ENCODE measurements at places on chromosomes 4 and X.

- DNase-seq, result no peak
Measured at GRCh38 chrX:97898798-97899197, 1015.1 kb downstream of the RPA4 start.

GRCh38 chr4:160319221-160319867 is 1216.5 kb downstream of the RAPGEF2 start:
- no peak for DNase-seq

- no peak for DNase-seq
Measured at GRCh38 chr4:185702147-185702663, 109.8 kb downstream of the SORBS2 start.

GRCh38 chrX:39576041-39576872 is 521.5 kb downstream of the BCOR start:
- DNase-seq, result peak; percentile 12

DNA sequence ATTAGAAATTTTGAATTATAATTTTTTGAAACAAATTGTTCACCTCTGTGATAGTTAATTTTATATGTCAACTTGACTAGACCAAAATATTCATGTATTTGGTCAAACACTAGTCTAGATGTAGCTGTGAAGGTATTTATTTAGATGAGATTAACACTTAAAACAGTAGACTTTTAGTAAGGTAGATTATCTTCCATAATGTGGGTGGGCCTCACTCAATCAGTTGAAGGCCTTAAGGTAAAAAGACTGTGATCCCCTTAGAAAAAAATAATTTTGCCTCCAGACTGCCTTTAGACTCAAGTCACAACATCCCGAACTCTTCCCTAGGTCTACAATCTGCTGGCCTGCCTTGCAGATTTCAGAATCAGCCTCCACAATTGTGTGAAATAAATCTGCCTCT is 177.3 kb upstream of the PABPC5 start:
- DNase-seq, result no peak

DNA sequence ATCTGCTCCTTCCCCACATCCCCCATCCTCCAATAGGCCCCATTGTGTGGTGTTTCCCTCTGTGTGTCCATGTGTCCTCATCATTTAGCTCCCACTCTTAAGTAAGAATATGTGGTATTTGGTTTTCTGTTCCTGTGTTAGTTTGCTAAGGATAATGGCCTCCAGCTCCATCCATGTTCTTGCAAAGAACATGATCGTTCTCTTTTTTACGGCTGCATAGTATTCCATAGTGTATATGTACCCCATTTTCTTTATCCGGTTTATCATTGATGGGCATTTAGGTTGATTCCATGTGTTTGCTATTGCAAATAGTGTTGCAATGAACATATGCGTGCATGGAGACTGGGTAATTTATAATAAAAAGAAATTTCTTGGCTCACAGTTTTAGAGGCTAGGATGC is 31.5 kb downstream of the GRK4 start:
- DNase-seq, result no peak

DNA sequence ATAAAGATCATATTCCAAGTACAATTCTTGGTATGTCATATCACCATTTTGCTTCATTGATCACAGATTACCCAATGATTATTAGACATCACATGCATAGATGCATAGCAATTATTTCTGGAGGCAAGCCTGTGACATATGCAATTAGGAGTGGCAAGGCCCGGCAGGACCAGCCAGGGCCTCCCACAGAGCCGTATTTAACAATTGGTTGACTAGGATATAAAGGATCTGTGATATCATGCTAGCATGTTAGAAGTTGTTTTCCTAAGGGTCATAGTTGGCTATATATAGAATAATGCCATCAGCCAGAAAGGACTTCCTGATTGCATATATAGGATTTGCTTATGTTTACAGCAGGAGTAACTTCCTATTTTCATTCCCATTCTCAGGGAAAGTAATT is 103.5 kb upstream of the OTUD4 start:
- DNase-seq, result no peak

DNA sequence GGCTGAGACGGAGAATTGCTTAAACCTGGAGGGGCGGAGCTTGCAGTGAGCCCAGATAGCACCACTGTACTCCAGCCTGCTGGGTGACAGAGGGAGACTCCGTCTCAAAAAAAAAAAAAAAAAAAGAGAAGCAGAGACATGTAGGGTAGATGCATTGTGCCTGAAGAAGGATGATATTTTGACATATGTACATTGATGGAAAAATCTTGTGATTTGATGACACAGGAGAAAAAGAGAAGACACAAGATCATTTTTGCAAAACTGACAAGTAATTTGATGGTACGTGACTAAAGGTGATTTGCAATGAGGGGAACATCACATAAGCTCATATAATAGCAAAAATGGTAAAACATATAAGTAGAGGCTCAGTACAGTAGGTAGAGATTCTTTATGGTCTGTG is 340.1 kb upstream of the FSTL5 start:
- no peak for DNase-seq

DNA sequence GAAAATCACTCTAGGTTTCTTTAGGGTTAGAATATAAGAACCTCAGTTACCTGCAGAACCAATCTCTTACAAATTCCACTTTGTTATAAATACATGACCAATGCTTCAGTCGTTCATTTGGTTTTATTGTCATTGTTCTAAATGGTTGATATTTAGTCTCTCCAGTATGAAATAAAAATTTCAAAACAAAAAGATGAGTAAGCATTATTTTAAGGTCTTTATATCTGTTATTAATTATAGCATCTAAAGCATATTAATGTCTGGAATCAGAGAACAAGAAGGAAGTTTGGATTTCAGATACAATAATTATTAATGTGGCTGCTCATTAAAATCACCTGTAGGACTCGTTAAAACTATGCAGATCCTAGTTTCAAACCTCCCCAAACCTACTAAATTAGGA is 265.4 kb upstream of the CXorf51A start:
- no peak for DNase-seq

- no peak for DNase-seq
Measured at GRCh38 chr4:82362565-82362964, 11.2 kb downstream of the HNRNPD start.

- DNase-seq, result no peak
Measured at GRCh38 chr4:39043861-39044363, 11.7 kb upstream of the TMEM156 start.

DNA sequence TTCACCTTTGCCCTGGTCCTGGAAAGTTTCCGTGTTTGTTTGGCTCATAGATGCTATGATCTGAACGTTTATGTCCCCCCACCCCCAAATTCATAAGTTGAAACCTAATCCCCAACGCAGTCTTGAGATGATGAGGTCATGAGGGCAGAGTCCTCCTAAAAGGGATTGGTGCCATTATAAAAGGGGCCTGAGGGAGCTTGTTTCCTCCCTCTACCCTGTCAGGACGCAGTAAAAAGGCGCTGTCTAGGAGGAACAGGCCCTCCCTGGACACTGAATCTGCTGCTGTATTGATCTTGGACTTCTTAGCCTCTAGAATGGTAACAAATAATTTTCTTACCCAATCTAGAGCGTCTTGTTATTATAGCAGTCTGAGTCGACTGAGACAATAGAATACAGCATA is 2190.6 kb upstream of the TENM3 start:
- no peak for DNase-seq

GRCh38 chrX:71871367-71871766 is 39.3 kb upstream of the NHSL2 start:
- DNase-seq, result no peak

DNA sequence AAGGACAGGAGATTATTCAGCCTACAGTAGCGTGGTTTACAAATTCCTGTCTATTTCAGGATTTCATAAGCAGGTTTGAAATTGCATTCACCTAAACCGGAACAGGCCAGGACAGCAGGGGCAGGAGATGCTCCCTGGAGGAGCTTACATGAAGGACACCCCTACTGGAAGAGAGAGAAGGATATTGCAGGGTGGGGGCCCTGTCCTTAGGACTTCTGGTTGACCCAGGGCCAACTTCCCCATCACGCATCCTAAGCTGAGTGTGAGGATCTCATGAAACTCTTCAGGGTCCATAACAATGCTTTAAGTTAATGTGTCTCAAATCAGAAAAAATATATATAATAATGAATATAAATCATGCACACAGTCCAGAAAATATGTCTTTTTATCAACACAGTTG is 6.4 kb upstream of the DHRSX start:
- DNase-seq, result no peak

GRCh38 chrX:4809571-4809970 is 1096.1 kb upstream of the PRKX start:
- DNase-seq, result no peak

GRCh38 chrX:12981880-12982279 is 7.0 kb downstream of the TMSB4X start:
- DNase-seq, result no peak

DNA sequence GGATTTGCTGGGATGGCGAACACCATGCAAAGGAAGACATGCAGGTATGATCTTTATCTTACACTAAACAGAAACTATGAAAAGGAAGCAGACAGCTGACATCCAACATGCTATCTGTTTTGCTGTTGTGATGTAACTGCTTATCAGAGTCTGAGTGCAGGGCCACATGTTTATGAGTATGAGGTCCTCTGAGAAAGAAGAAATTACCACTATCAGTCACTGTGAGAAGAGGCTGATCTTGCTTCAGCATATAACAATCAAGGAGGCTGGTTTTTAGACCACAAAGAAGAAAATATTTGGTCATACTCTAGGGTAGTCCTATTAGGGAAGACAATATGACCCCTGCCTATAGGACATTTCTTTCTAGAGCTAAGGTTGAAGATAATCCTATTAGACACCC is 18.5 kb downstream of the CLGN start:
- DNase-seq, result no peak

DNA sequence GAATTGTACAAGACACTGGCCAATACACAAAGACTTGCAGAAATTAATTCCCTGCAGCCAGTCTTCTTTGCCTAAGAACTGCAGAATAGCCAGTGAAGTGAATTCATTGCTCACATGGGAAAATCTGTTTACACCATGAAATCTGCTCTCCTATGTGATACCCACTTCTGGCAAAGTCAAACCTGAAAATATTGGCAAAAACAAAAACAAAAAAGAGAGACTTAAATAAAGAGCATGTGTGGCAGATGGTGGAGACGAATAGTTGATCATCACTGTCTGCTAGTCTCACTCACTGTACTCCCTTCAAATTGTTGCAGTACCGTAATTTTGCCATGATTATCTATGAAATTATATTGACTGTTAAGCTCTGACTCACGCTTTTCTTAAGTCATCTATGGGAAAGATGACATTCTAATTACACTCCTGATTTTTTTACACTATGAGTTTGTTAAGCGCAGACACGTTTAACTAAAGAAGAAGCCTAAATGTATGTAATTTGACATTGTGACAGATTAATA is 406.8 kb downstream of the PCDH7 start:
- no peak for DNase-seq

- no peak for DNase-seq
Measured at GRCh38 chr4:15557786-15558550, 88.3 kb downstream of the CC2D2A start.

- no peak for DNase-seq
Measured at GRCh38 chr4:41670530-41670929, 78.0 kb downstream of the PHOX2B start.

DNA sequence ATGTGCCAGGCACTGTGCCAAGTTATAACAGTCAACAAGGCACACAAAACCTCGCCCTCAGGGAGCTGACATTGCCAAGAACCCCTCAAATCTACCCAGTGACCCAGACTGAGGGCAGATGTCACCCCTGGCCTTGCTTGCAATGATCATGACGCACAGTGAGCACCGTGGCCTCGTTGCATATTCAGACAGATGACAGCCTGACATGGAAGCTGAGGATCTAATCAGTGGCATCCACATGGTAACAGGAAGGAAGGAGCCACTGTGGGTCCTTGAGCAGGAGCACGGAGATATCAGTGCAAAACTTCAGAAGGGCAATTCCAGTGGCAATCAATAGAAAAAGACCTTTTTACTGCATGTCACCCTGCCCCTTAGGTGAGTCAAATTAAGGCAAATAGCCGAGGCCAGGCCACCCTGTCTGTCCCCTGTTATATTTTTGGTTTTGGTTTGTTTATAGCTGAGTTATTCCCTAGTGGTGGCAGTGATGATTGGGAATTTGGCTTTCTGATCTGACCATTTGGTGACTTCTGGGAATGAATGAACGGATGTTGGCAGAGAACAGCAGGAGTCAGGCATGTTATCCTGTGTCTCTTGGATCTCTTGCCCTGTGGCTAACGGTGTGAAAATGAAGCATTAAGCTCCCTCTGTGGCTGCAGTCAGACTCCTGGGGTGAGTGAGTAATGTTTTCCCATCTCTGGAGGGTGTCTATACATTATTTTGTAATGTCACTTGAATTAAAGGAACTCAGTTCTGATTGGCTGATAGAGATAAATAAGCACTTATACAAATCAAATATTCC is 20.4 kb downstream of the WDR13 start:
- no peak for DNase-seq

DNA sequence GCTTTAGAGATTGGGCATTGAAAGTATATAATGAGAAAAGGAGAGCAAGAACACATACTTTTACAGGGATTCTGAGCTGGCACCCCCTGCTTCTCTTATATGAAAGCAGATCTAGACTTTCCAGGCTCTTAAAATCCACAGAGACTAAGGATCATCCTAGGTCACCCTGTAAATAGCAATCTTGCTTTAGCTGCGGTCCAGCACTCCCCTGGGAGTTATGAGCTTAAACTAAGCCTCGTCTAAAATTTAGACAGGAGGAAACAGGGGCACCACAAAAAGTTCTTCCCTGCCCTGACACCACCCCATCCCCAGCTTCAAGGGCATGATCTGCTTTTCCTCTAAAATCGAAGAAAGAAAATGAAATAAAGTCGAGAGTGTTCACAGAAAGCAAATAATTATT is 143.3 kb upstream of the KCNIP4 start:
- no peak for DNase-seq
